Activated CD8-positive, alpha-beta memory T cell treated with anti-CD3 and anti-CD28 coated beads for 1 hour (primary cell): ENCODE measurements at places on chromosomes 3 and 15.

- DNase-seq, result no peak
Observed at GRCh38 chr3:24923570-24923969, 428.9 kb upstream of the THRB start.

- no peak for DNase-seq
Observed at GRCh38 chr3:122754929-122755328, 38.7 kb downstream of the HSPBAP1 start.

GRCh38 chr15:71730277-71731144 is 79.8 kb upstream of the NR2E3 start:
- no peak for DNase-seq

DNA sequence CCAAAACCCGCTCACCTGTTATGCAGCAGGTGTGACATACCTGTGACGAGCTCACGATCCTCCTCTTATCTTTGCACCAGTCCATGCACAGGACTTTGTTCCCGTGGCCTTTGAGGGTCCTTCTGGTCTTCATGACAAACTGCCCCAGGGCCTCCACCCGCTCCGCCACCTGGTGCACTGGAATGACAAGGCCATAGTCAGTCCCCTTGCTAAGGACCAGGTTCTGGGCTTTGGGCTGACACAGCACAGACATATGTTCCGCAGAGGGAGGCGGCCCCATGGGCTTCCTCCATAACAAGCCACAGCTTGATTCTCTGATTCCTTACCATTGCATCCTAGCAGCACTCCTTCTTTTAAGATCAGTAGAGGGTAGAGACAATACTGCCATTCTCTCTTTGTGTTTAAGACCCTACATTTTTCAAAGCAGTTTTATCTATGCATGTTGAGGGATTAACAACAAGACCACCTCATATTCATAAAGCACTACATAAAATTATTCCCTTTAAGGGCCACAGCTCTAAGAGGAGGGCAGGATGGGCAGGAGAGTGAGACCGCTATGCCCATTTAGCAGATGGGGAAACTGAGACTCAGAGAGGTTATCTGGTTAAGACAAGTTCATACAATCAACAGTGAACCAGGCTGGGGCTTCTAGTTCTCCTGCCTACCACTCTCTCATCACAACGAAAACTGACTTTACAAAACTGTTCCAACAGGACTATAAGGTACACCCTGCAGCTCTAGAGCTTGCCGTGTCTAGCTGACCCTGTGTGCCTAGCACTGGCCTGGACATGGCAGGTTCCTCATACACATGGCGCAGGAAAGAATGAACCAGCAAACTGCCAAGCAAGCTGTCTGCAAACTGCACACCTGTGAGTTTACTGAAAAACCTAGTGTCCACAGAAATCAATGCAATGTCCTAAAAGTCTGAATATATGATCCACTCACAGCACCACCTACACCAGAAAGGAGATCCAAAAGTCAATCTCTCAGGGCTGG is 37.0 kb downstream of the GNB5 start:
- DNase-seq, result no peak

DNA sequence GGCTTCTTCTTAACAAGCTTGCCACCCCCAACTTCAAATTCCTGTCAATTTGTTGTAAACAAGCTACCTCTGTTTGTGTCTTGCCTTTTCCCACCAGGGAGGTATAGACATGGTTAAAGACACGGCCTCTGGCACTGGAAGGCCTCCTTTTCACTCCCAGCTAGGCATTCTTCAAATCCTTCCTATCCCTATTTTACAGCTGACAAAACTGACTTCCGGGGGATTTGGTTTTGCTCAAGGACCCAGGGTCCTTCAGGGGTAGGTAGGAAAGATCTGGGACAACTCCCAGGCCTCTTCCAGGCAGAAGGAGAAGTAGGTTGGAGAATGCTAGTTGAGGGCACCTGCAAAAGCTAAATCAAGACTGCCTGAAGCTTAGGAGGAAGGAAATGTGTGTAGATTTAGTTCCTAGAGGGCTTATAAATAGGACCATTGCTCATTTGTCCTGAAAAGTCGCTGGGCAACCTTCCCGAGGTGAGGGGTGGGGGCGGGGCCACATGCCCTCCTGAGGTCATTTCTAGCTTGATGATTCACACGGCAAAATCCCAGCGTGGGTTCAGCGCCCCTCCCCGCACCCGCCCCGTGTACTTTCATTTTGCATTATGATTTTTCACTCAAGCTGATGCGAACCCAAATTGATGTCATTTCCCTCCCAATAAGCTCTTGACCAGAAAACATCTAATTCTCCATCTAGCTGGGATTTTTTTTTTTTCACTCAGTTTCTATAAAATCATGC is 365.5 kb downstream of the SHQ1 start:
- DNase-seq, result peak; percentile 31

- DNase-seq, result no peak
Observed at GRCh38 chr3:157175691-157176507, 16.0 kb upstream of the CCNL1 start.

- no peak for DNase-seq
Observed at GRCh38 chr3:71415681-71416122, 167.8 kb downstream of the FOXP1 start.

DNA sequence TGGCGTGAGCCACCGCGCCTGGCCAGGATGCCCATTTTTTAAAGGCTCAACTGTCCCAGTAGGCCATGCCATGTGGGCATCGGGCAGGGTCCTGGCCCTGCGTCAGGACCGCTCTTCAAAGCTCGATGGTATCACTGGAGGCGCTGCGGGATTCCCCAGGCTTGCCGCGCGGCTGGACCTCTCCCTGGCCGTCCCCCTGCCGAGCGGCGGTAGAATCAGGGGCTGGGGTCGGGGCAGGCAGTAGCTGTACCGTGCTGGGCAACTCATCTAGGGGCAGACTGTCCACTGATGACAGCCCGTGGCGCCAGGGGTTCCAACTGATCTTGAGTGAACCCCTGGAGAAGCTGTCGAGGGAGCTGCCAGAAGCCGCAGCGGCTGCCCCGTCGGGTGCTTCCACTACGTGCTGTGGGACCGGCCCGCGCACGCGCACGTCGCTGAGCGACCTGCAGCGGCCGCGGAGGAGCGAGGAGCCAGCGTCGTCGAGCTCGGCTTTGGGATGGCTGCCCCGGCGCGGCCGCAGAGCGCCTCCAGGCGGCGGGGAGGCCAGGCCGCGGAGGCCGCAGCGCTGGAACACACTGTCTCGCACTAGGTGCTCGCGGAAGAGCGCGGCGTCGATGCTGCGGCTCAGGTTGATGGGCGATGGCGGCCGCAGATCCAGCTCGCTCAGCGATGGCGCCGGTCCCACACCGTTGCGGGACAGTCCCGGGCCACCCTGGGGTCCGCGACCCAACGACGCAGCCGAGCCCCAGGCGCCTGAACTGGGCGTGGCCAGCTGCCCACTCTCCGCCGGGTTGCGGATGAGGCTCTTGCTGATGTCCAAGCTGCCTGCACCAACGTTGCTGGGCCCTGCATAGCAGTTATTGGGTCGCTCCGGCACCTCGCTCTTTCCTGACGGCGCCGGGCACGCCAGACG is 5.8 kb downstream of the PRRT3 start:
- DNase-seq, result peak; percentile 61

- DNase-seq, result no peak
Observed at GRCh38 chr15:76752549-76752948, 152.6 kb downstream of the SCAPER start.
